ENCODE measurements at places on chromosomes 3 and 15. TPM values are rescaled to one million over a fixed set of nuclear protein-coding genes. Genes with fewer than 3 reads are reported as not detected.
A peak's percentile ranks its signal among the peaks of the same experiment; 100 is the strongest.

DNA sequence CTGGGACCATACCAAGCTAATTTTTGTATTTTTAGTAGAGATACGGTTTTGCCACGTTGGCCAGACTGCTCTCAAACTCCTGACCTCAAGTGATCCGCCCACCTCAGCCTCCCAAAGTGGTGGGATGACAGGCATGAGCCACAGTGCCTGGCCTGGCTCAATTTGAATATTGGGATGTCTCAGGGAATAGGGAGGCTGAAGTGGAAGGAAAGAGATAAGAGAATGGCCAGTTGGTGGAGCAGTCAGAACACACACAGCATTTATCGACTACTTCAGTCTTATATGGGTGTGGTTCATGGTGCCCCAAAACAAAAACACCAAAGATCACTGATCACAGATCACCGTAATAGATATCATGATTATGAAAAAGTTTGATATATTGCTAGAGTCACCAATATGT, 144.4 kb downstream of the GMNC start:
- no peak for DNase-seq

- no peak for DNase-seq
These were observed 11.1 kb upstream of the THUMPD3 start for GRCh38 chr3:9351709-9352126.

- DNase-seq = no peak
These were observed 42.0 kb upstream of the ATP10A start for GRCh38 chr15:25905140-25905539.

CLDN16 gene
- total RNA-seq = not detected

IL17RE gene
- total RNA-seq = 5.3 TPM

DNA sequence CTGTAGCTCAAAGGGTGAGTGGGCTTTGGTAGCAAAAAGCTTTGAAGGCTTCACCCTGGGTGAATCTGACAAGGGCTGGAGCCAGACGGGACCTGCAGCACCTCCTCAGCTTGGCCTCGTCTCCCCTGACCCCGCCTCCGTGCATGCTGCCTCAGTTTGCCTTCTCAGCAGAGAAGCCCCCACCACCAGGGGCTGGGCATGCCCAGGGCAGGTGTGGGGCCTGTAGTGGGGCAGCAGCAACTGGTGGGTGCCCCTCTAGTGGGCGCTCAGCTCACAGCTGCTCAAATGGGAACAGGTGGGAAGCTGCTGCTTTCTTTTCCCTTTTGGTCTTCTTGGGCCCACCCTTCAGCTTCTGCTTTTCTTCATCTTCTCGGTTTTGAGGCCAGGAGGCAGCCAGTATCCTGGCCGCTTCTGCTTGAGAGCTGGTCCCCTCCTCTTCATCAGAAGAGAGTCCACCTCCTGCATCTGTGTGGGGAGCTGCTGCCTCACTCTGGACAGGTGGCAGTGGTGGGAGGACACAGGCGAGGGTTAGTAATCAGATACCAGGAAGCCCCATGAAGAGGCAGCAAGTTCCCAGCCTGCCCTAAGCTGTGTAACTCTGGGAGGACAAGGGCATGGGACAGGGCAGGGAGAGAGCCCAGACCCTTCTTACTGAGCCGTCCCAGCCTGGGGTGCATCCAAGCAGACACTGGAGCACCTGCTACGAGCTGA, 21.0 kb downstream of the TMEM43 start:
- DNase-seq = no peak

GRCh38 chr3:196966526-196967401, 1.9 kb downstream of the PIGZ start:
- DNase-seq = peak; percentile 48

TRH gene
- total RNA-seq = not detected

DNA sequence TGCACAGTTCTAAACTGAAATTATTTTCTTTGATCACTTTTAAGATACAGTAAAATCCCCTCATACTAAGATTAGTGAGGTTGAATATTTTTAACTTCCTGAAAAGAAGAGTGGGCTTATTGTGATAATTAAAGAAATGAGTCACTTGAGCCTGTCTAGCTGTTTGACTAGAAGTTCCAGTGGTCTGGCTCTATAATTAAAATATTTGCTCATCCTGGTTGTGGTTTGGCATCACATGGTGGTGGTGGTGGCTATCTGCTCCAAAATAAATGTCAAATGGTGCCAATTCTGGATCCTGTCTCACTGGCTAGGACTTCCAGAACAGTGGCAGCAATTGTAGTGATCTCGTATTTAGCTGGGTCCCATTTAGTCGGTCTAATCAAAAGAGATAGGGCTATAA, 8.6 kb upstream of the TEX9 start:
- DNase-seq = no peak

POLR2M gene
- 129 TPM for total RNA-seq

ITIH1 gene
- not detected for total RNA-seq

- DNase-seq = no peak
These were observed 108.1 kb upstream of the ABHD17C start for GRCh38 chr15:80587007-80587406.
